CD4-positive, alpha-beta T cell treated with Interleukin-4 for 4 hours (primary cell): ENCODE measurements at places on chromosomes 12 and 14.

DNA sequence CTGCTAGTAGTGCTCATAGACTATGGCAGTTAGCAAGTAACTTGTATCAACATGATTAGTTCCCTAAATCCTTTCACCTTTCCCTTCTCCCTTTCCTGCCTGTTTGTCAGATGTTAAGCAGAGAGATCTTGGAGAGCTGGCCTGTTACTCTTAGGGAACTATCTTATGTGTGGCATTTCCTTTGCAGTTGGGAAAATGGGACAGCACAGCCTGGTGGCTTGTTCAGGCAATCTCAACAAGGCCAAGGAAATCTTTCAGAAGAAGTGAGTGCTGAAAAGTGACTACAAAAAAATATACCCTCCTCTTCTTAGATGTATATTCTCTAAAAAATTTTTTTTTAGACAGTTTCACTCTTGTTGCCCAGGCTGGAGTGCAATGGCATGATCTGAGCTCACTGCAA, 7.4 kb downstream of the PARP2 start:
- no peak for DNase-seq

- DNase-seq = no peak
These were observed 184.7 kb downstream of the TMEM121 start for GRCh38 chr14:105711044-105711620.

GRCh38 chr12:20126601-20127000, 241.7 kb upstream of the PDE3A start:
- DNase-seq = no peak

DNA sequence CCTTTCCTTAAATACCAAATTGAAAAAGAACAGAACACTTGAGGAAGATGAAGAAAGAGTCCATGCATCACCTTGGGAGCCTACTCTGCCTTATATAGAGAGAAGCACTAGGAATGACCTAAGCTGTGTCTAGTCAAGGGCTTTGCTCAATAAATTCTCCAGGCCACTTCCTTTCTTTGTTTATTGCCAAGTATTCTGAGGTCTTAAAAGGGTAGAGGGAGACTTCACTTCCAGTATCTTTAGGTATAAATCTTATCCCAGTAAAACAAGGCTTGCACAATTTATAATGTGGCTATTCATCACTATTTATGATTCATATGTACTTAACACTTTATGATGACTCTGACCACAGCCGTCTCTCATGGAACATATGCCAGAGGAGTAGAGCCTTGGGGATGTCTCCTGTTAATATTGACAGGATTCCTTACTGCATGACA, 85.1 kb upstream of the ARHGAP5 start:
- no peak for DNase-seq

DNA sequence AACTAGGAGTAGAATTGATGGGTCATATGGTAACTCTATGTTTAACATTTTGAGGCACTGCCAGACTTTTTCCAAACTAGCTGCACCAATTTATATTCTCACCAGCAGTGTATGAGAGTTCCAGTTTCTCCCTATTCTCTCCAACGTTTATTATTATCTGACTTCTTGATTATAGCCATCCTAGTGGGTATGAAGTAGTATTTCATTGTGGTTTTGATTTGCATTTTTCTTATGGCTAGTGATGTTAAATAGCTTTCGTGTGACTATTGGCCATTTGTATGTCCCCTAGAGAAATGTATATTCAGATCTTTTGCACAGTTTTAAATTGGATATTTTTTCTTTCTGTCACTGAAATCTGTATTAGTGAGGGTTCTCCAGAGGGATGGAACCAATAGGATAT, 37.8 kb downstream of the HELB start:
- no peak for DNase-seq

- no peak for DNase-seq
These were observed 1.0 kb upstream of the PTMS start for GRCh38 chr12:6765048-6765633.

DNA sequence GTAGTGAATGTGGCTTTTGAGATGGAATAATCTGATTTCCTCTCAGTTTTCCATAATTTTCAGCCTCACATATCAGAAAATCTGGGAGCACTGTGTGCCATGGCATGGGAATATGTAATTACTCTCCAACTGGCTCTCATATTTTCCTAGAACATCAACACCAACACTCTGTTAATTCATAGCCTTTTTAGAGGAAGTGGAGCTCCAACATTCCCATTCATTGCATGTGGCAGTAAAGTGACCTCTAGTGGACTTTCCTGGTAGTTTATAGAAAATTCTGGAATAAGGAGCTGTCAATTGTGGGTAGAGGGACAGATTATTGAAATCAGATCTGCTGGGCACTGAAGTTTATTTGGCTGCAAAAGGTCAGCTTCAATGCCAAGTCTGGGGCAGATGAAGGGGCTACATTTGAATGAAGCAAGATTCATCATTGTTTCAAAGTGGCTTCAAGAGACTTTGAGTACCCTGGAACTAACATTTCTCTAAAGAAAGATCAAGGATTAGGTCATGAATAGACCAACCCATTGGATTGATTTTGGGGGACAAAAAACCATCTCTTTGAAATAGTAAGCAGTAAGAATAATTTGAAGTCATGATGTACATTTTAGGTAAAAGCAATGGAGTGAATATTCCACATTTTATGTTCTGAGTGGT, 23.6 kb upstream of the USP44 start:
- DNase-seq = no peak

DNA sequence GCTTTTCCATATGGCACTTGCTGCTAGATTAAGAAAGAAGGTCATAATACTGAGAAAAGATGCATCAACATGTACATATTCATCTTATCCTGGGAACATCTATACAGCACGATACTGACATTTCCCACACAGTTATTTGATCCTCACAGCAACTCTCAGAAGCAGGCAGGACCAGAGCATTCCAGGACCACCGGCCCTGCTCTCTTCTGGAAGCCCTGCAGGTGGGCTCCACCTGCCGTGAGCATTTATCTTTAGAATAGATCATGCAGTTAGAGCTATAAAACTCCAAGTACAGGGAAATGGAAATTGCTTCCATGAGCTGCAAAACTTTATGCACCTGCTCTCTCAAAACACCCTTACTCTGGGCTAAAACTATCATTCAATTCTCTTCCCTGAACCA, 5.5 kb upstream of the BDKRB1 start:
- DNase-seq = no peak
